Fibroblast of skin of left biceps (primary cell): ENCODE measurements at places on chromosomes 5 and 9.

GRCh38 chr5:42832060-42832459 lies 20.4 kb upstream of the SELENOP start:
- no peak for DNase-seq

GRCh38 chr9:73050887-73051550 lies 98.2 kb upstream of the ALDH1A1 start:
- no peak for DNase-seq

DNA sequence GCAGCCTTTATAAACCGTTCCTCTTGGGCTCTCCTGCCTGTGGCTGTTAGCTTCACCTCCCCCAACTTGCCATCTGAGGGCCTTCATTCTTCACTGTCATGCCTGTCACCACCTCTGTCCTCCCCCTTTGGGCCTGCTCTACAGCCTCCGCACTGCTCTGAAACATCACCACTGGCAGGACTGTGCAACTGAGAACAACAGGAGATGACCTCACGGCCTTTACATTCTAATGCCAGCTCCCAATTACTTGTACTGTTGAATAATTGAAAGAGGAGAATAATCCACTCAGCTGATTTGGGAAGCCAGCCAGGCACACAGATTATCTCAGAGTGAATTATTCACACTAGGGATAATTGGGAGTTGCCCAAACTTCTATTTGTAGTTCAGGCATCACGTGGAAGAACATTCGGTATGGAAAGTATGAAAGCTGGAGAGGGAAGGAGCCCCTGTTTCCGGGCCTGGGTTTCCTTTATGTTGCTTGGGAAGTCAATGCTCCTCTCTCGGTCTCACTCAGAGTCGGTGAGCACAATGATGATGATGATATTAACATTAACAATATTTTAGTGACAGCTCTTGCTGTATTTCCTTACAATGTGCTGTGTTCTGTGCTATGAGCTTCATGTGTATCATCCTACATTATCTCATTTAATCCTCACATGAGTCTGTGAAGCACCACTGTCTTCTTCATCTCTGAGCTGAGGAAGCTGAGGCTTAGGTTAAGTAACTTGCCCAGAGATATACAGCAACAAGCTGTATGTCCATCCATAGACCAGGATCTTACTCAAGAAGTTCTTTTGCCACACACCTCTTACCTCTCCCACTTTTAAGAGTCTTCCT lies 99.3 kb upstream of the LRRTM2 start:
- DNase-seq, result peak; percentile 59

GRCh38 chr9:86521977-86522376 lies 167.8 kb upstream of the TUT7 start:
- no peak for DNase-seq

DNA sequence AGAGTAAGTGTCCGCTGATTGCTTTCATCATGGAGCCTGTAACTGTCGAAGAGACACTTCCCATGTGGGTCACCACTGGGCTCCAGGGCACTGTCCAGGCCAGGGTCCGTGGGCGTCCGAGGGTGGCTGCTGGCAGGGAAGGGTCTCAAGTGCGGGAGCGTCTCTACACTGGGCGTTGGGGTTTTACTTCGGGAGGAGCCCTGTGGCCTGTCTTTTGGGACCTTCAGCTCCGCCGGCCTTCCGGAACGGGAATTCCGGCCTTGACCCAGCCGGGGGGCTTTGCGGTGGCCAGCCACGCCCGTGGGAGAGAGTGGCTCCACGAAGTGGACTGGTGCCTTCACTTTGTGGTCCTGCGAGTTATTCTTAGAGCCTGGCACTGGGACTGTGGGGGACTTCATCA lies 86.2 kb downstream of the CAMSAP1 start:
- no peak for DNase-seq

DNA sequence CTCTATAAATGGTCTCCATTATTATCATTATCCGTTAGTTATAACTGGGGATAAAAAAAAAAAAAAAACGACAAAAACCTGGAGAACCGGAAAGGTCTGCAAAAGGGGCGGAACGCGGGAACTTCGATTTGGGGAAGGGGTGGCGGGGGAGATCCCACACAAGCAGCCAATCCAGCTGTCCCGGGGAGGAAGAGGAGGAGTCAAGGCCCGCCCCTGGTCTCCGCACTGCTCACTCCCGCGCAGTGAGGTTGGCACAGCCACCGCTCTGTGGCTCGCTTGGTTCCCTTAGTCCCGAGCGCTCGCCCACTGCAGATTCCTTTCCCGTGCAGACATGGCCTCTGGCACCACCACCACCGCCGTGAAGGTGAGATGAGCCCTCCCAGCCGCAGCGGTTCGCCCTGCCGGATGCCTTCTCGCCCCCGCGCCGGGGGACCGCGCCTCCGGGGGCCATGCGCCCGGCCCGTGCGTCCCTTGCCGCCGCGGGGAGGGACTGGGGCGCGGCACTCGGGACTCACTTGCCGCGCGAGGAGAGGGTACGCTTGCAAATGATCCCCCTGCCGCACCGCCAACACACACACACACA lies at the start of gene MTAP:
TSS of gene MTAP (plus strand) at position 219 of the 583 bp plus-strand sequence. CDS start at position 332, 113 bp downstream.
- DNase-seq, result peak; percentile 84

DNA sequence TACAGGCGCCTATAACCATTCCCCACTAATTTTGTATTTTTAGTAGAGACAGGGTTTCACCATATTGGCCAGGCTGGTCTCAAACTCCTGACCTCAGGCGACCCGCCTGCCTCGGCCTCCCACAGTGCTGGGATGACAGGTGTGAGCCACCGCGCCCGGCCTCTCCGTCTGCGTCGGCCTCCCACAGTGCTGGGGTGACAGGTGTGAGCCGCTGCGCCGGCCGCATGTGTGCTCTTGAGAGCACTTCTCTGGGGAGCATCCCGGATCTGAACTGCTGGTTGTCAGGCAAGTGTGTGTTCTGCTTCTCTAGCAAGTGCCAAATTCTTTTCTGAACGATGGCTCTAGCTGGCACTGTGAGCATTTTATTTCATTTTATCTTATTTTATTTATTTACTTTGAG lies 3.7 kb upstream of the ENTPD2 start:
- DNase-seq, result no peak

DNA sequence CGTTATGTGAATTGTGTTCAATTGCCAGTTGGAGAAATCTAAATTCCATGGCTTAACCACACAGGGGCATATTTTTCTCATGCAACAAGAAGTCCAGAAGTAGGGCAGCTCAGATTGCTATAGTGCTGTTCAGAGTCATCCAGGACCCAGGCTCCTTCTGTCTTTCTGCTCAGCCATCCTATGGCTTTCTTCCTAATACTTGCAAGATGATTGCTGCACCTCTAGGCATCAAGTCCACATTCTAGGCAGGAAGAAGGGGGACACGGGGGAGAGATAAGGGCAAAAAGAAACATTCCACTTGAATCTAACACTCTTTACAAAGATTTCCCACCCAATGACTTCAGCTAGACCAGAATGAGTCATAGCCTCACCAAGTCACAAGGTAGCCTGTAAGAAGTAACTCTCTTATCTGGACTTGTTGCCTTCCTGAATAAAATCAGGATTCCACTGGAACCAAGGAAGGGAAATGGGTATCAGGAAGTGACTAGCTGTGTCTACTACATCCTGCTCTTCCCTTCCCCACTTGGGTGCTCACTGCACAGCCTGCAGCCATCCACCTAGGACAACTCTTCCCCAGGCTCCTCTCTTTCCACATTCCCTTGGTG lies 5.3 kb downstream of the ERAP2 start:
- DNase-seq, result no peak

DNA sequence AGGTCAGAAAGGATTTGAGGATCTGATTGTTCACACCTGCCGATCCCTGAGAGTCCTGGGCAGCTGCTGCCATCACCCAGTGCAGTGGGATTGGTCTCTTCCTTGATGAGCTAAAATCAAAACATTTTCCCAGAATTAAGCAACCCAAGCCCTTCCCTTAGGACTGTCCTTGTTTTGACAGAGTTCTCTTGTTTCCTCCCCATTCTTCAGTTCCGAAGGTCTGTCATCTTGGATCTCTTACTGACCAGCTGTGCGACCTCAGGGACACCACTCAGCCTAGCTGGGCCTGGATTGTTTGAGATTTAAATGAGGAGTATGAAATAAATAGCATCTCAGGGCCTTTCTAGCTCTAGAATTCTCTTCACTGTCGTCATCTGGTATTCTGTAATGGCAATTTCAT lies 90.3 kb upstream of the IQGAP2 start:
- no peak for DNase-seq

DNA sequence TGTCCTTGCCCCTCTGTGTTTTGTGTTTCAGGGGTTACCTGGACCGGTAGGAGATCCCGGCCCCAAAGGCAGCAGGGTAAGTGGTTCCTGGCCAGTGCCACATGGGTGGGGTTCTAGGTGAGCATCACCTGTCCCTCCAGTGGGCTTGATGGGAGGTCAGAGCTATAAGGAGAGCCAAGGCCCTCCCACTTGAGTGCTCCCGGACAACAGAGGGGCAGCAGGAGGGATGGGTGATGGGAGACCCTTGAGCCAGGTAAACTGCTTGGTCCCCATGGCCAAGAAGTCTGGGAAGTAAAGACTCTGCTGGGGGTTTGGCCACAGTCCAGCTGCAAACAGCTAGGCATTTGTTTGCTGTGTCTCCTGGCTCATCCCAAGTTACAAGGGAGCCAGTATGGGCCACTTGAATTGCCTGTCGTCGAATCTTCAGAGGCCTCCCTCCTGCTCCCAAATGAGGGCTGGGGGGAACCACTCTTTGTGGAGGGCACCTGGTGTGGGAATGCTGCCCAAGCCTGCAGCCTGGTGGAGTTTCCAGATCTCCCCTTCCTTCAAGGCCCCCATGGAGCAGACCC lies 51.0 kb downstream of the COL27A1 start:
- no peak for DNase-seq

- no peak for DNase-seq
Measured at GRCh38 chr9:98968601-98969337, 25.1 kb downstream of the COL15A1 start.

DNA sequence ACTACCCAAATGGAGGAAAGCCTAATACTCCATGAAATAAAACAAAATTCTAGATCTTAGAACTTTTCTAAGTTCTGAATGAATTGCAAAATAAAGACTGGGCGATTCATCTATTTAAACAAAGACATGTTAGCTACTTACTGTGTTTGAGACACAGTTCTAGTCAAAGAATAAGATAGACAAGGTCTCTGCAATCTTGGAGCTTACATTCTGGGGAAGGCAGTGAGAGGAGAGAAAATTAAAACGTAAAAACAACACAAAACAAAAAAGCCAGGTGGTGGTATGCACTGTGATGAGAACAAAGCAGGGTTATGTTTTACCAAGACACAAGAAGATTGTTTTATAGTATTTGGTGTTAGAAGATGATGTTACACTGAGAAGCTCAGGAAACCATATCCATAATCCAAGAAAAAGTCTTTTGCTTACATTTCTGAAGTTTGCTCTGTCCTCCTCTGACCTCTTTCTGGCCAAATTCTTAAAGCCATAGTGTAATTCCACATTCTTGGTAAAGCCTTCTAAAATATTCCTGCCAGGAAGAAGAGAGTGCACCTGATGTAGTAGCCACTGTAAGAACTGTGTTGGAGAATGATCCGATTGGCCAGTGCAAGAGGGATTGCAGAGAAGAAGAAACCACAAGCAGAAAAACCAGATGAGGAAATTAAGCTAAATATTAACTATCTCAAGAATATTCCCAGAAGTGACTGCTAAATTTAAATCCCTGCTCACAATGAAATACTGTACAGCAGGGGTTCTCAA lies 218.4 kb downstream of the PCSK1 start:
- no peak for DNase-seq

- no peak for DNase-seq
Measured at GRCh38 chr5:1753490-1753889, 46.1 kb downstream of the MRPL36 start.

DNA sequence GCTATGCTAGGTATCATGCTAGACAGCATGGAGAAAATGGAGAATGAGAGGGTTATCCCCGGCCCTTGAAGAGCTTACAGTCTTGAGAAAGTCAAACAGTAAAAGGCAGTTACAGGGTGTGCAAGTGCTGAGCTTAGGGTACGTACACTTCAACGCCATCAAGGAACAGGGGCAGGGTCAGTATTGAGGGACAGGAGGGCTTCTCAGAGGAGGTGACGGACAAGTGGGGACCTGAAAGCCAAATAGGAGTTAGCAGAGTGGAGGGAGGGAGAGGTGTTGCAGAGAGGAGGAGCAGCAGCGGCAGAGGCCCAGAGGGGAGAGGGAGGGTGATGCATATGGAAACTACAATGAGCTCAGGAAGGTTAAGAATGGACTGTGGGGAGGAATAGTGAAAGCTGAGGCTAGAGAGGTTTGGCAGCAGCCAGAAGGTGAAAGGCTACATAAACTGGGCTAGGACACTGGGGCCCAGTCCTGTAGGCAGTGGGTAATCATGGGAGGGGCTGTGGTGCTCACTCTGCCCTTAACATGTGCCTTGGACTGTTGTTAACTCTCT lies 88.0 kb downstream of the NRG2 start:
- no peak for DNase-seq

GRCh38 chr5:37615184-37615583 lies 224.7 kb downstream of the GDNF start:
- peak; percentile 81 for DNase-seq

- DNase-seq, result no peak
Measured at GRCh38 chr9:2198956-2199635, 183.9 kb downstream of the SMARCA2 start.

DNA sequence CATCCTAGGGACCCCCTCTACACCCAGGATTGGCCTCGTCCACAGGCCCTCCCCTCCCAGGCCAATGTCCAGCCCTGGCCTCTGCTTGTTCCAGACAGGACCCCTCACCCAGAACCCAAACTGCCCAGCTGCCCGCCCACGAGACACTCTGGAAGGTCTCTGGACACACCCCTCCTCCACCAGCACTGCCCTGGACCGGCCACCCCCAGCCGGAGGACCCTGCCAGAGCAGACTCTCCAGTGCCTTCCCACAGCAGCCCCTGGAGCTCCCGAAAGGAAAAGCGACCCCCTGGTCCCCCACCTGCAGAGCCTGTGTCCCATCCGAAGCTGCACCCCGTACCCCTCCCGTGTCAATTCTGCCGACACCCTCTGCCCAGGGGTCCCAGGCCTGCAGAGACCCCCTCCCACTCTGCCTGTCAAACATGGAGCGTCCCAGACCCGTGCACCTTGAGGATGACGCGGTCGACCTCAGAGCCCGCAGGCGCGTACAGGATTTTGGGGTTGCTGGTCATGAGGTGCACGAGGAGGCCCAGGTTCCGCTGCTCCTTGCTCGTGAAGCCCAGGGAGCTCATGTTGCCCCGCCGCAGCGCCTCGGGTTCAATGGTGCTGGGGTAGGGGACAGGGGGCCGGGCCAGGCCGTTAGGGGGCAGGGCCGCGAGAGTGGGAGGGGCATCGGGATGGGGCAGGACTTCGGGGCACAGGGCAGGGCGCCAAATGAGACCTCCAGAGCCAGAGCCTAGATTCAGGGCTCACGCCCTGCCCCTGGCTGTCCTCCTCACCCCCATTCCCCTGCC lies 8.0 kb downstream of the ABCA2 start:
- no peak for DNase-seq

DNA sequence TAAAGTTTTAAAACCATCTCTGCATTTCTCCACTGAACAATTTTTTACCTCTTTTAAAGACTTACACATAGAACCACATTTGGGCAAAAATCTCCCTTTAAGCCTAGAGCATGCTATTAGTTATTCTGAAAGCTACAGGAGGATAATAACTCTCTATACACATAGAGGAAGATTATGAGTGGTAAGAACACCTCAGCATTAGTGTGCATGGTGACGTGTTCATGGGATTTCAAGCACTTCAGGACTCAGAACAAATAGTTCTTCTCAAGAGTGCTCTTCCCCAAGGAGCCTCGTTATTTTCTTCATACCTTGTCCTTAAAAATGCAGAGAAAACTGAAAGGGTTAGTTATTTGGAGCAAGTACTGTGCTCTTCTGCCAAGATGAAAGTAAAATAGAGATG lies 256.9 kb upstream of the TUSC1 start:
- DNase-seq, result no peak
